AML-193 (cell line): ENCODE measurements at places on chromosomes 4 and X.

DNA sequence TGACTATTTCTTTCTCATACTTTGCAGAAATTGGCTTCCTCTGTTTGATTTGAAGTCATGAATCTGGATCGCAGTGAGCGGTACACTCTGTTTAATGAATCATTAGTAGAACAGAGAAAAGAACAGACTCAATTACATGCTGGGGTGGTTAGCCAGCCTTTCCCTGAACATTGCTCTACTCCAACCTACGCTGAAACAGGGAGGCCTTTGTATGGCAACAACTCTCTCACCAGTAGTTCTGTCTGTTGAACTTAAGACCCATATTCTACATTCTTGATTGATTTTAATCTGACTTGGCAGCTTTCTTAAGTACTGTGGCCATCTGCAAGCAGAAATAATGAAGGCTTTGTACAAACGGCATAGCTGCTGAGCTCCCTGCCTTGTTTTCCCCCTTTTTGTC, 19.0 kb upstream of the AP1S2 start:
- DNase-seq: no peak

- DNase-seq: no peak
Observed at GRCh38 chr4:57100979-57101651, 9.1 kb downstream of the IGFBP7 start.

- DNase-seq: no peak
Observed at GRCh38 chr4:162849937-162850336, 316.8 kb downstream of the NAF1 start.

DNA sequence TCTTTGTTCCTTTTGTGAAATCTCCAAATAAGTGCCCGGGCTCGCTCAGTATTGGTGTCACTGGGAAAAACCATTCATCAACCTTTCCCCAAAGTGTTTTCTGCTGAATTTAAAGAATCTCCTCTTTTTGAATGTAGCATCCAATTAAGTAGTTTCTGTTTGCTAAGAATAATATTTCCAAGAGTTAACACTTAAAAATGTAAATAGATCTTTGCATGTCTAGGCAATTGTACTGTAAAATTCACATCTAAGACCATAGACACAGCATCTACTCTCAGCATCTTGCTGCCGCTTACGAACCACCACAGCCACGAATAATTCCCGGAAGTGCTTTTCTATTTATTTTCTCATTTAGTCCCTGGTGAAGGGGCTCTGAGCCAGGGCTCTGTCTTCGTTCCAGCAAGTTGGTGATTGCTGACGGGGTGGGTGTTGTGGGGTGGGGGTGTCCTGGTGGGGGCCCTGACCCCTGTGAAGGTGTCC, 1.4 kb downstream of the NSG1 start:
- DNase-seq: no peak

GRCh38 chrX:47222751-47223350, 4.4 kb downstream of the CDK16 start:
- no peak for DNase-seq

GRCh38 chr4:1403591-1404572, 2.4 kb downstream of the NKX1-1 start:
- DNase-seq: no peak

- no peak for DNase-seq
Observed at GRCh38 chr4:161653697-161654096, 510.1 kb downstream of the FSTL5 start.

- DNase-seq: no peak
Observed at GRCh38 chrX:19956306-19956705, 34.6 kb downstream of the BCLAF3 start.

- DNase-seq: no peak
Observed at GRCh38 chr4:1851575-1852410, 4.2 kb downstream of the LETM1 start.

GRCh38 chrX:14670819-14671218, 141.5 kb downstream of the GLRA2 start:
- DNase-seq: no peak

GRCh38 chrX:39242187-39242586, 440.9 kb downstream of the MID1IP1 start:
- peak; percentile 2 for DNase-seq

DNA sequence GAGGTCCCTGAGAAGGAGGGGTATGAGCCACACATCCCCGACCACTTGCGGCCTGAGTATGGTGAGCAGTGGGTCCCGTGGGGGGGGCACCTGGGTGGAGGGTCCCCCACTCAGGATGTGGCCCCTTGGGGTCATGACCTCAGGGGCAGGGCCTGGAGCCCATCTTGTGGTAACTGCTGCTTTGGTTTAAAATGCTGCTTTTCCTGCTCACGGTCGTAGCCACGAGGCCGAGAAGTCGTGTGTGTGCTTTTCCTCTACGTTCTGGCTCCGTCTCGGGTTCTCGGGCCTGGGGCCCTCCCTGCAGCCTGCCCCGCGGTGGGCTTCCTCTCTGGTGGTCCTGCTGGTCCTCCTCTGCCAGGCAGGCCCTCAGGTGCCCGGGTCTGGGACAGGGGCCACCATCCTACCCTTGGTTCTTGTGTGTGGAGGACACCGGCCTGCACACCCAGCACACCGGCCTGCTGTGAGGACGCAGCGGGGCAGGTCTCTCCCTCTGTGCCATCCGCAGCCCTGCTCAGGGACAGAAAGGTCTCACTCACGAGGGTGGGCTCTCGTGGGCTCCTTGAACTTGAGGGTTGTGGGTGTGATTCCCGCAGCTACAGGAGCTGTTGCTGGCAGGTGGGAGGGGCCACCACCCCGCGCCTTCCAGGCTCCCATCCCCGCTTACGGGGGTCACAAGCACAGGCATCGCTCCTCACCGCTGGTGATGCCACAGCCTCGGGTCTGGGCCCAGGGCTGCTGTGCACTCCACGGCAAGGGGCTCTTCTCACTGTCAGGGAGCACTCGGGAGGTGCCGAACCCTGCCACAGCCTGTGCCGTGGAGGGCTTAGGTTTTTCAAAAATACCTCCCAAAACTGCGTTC, 19.6 kb downstream of the UVSSA start:
- no peak for DNase-seq
